ENCODE measurements at places on chromosomes 12 and 14.

GRCh38 chr12:102197789-102198188 lies at the start of gene PMCH:
Gene PMCH (minus strand): TSS chr12:102197833. CDS start chr12:102197770, 63 bp downstream.
- no peak for DNase-seq

DNA sequence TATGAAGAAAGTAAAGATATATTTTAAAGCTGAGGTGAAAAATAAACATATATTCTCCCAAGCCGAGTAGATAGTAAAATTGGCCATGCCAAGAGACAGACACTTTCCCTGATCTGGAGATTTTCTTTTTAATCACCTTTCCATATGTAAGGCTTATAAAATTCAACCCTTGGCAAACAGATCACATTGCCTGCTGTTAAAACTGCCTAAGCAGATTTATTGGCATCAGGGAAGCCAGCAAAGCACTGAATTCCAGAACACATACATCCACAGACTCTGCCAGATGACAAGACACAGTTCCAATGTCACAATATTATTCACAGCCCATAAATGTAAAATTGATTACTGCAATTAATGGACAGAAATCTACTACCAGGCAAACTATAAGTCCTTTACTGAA lies 78.2 kb upstream of the GARIN2 start:
- no peak for DNase-seq

- DNase-seq: no peak
These were observed 29.6 kb downstream of the GIT2 start for GRCh38 chr12:109966546-109966945.

- DNase-seq: no peak
These were observed 113.2 kb upstream of the PPFIA2 start for GRCh38 chr12:81872400-81872799.

- DNase-seq: no peak
These were observed at the start of gene IFNG for GRCh38 chr12:68159681-68160304. Gene IFNG (minus strand): TSS chr12:68159740. CDS start chr12:68159615, 125 bp downstream.

DNA sequence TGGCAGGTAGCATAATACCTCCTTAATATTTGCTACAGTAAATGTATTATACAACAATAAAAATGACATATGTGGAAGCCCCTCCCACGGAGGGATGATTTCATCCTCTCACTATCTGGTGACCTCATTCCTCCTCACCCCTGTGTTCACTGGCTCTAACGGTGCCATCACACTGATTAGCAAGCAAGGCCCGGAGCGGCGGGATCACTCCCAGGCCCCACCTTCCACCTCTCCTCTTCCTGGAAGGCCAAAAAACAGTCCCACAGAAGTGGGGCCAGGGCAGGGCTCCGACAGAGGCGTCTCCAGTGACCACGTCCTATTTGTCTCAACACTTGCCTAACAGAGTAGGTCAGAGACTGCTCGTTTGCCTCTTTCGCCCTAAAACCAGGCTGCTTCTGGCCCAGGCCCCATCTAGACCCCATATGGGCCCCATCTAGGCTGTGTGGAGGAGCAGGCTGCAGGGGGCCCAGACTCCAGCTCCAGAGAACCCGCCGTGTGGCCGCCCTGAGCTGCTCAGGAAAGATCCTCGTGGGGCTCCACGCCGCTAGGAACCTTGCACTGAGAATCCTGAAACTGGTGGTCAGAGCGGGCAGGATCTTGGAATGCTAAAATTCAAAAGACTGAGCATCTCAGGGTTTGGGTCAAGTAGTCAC lies 3.7 kb downstream of the SELPLG start:
- DNase-seq: peak; percentile 75

- no peak for DNase-seq
These were observed 21.1 kb upstream of the CORO1C start for GRCh38 chr12:108752387-108752786.

DNA sequence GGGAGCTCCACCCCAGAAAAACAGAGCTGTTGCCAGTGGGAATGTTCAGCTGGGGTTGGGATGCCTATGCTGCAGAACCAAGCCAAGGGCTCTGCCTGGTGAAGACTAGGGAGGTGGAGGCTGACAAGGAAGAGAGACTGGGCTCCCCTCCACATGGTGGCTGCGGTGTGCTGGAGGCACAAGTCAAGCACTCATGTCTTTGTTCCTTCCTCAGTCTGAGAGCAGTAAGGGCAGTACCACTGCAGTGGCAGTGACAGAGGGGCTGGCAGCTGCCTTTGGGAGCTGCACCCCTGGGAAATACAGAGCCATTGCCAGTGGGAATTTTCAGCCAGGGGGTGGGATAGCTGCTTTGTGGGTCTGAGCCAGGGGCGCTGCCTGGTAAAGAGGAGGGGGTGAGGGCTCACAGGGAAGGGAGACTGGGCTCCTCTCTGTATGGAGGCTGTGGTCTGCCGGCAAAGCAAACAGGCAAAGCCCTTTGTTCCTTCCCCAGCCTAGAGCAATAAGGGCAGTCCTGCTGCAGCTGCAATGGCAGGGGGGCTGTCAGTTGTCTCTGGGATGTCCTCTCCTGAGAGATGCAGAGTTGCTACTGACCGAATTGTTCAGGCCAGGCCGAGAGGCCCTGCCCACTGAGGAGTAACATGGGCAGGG lies 255.9 kb downstream of the RAD51B start:
- DNase-seq: no peak

DNA sequence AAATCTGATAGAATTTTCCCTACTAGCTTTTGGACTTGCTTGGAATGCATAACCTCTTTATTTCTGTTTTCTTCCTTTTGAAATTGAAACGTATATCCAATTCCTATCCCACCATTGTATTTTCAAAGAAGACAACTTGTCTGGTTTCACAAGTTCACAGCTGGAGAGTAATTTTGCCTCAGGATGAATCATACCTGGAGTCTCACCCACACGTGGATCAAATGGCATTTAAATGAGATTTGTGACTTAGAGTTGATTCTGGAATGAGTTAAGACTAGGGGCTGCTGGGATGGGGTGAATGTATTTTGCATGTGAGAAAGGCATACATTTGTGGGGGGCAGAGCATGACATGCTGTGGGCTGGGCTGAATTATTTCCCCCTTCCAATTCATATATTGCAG lies 516.5 kb upstream of the MGAT4C start:
- no peak for DNase-seq

DNA sequence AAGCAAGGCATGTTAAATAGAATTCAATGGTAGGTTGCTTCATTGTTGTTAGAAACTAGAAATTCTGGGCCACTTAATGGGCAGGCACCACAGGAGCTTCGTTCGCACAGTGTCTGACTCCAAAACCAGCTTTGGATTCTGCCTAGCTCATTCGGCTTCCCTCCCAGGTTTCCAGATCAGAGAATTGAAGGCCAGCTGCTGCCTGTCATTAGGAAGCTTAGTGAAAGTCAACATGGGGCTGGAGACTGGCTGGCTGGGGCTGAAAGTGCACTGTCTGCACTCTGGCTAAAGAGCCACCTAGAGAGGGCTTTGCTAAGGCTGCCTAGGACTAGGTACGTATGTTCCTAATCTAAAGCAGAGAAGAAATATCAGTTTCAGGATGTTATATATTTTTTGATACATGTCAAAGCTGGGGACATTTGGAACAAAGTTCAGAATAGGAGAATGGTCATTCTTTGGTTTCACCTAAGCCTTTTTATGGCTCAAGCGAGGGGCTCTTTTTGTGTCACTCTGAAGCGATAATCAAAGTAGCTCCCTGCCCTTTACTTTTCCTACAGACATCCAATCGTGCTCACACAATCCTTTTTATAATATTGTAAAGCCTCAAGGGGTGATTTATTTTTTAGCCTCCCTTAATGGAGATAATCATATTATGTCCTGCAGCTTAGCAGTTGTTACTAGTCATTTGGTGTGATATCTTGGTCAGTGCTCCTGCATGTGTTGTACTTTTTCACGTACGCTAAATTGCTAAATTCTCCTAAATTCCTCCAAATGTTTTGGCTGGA lies 238.5 kb upstream of the NAV3 start:
- no peak for DNase-seq

DNA sequence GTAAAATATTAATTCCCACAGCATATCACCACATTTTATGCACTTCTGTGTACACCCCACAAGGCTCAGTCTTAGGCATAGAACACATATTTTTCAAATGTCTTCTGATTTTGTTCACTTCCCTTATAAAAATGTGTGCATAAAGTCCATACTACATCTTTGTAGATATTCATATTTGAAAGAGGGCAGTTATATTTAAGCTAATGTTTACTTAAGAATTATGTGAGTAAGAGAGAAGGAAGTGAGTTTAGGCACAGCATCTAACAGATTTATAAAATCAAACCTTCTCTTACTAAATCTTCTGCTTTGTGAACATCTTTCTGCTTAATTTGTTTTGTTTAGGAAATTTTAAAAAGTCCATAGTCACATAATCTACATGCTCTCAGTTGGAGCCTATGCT lies 648.1 kb downstream of the FSCB start:
- no peak for DNase-seq

- no peak for DNase-seq
These were observed 75.0 kb downstream of the NUMB start for GRCh38 chr14:73383356-73383755.

All from activated T-cell treated with anti-CD3 and anti-CD28 coated beads, Interleukin-2, amount 50 U/mL, for 24 hours (primary cell).